Stimulated activated CD4-positive, alpha-beta T cell treated with anti-CD3 and anti-CD28 coated beads, TNF-alpha, amount 100 ng/mL, for 24 hours (primary cell): ENCODE measurements at places on chromosomes 4 and X.
A peak's percentile ranks its signal among the peaks of the same experiment; 100 is the strongest.

DNA sequence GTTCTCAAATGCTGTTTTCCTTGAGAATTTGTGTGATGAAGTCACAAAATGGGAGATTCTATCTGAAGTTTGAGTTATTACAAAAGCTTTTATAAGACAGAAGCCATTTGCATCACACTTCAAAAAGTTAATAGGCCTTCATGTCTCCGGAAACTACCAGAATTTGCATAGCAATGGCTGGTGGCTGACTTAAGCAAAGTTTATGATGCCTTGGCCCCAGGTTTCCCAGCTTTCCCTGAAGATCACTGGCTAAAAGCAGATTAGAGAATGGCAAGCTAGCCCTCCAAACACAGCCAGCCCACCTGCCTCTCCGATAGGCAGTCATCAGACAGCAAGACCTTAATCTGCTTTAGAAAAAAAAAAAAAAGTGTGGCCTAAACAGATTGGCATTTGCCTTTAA is 197.8 kb downstream of the HS3ST1 start:
- no peak for DNase-seq

- DNase-seq: no peak
Observed at GRCh38 chrX:151515237-151515636, 48.2 kb upstream of the PASD1 start.

- no peak for DNase-seq
Observed at GRCh38 chr4:180407275-180407885, 1835.8 kb upstream of the TENM3 start.

GRCh38 chrX:49041744-49042580 is 1.2 kb downstream of the TFE3 start:
- DNase-seq: no peak

GRCh38 chrX:82412858-82413257 is 1095.2 kb upstream of the POU3F4 start:
- no peak for DNase-seq

DNA sequence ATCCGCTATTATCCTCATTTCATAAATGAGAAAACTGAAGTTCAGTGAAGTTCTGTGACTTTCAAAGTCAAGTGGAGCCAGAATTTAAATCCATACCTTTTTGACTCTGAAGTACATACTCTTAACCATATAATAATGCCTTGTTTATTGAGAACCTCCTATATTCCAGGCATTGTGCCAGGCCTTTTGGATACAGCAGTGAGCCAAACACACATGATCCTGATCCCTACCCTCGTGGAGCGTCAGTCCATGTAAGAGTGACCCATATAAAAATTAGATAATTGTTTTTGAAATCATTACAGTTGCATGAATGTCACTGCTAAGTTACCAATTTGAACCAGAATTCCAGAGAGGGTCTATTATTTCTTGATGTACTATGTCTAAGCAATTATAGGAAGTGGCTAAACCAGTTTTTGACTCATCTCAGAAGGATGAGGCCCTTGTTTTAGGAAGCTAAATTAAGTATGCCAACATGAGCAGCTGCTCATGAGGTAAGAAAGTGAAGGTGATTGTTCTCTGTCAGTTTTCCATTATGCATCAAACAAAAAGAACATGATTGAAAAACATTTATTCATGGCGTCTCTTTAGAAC is 289.5 kb downstream of the GLUD2 start:
- DNase-seq: no peak

DNA sequence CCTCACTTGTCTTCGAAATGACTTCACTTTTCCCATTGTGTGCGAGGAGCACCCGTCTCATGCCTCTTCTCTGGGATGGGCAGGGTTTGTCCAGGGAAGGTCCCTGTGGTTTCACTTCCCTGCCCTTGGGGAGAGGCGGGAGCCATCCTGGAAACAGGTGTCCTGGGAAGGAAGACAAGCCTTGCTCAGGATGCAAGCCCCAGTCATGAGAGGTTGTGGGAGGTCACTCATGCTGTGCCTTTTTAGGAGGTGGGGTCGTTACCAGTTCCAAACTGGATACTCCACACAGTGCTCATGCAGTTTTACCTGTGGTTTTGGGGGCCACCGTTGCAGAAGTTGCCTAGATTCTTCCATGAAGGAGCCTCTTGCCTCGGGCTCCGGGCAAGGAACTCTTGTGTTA is 3.8 kb downstream of the RGS12 start:
- no peak for DNase-seq

DNA sequence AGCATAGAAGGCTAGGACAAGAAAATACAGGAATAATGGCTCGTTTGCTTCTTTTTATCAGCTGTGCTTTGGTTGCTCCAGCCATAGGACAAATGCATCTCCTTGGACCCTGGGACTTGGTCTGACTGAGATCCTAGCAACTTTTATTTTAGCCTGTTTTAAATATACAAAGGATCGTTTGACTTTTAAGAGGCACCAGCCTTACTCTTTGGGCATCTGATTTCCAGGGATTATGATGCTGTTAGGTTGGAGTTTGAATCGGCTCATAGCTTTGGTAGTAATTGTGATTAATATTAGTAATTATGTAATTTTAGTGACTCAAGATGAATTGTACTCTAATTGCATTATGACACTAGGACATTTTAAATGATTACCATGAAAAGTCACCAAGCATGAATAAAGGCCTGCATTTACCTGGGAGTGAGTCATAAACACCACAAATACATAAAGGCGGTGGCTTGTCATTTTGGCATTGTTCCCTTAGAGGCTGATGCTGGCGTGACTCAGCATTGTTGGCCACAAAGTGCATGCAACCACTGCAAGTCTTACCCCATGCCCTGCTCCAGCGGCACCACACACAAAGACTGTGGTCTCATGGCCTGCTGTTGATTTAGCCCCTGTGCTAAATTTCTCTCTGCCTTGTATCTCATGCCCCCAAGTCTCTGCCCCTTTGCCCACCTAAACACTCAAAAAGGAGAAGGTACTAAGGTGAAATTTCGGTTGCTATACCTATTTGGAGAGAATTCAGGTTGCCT is 12.4 kb downstream of the GPAT3 start:
- DNase-seq: peak; percentile 53

- no peak for DNase-seq
Observed at GRCh38 chrX:15356444-15356843, 21.1 kb upstream of the PIGA start.

- DNase-seq: no peak
Observed at GRCh38 chr4:71266090-71266794, 72.6 kb upstream of the SLC4A4 start.

- DNase-seq: no peak
Observed at GRCh38 chrX:97398030-97398551, 514.4 kb downstream of the RPA4 start.

- DNase-seq: no peak
Observed at GRCh38 chr4:169228076-169228475, 42.7 kb downstream of the SH3RF1 start.

- no peak for DNase-seq
Observed at GRCh38 chrX:139762400-139763183, 54.6 kb upstream of the MCF2 start.

DNA sequence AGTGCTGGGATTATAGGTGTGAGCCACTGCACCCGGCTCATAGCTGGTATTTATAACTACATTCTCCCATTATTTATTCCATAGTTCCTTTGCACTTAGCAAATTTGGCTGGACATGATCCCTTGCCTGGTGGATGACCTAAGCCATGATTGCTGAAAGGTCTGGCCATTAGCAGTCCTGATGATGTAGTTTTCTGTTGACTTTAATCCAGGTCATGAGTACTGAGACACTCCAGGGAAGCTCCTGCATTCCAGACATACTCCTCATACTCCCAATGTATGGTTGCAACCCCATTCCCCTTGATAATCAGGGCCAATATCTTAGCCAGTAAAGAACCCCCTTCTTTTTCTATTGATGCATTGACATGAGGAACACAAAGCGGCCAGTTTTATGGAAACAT is 24.4 kb upstream of the MGST2 start:
- no peak for DNase-seq

GRCh38 chr4:156695163-156695562 is 276.4 kb downstream of the PDGFC start:
- no peak for DNase-seq

GRCh38 chr4:77193046-77193445 is 36.0 kb downstream of the CCNG2 start:
- DNase-seq: no peak

DNA sequence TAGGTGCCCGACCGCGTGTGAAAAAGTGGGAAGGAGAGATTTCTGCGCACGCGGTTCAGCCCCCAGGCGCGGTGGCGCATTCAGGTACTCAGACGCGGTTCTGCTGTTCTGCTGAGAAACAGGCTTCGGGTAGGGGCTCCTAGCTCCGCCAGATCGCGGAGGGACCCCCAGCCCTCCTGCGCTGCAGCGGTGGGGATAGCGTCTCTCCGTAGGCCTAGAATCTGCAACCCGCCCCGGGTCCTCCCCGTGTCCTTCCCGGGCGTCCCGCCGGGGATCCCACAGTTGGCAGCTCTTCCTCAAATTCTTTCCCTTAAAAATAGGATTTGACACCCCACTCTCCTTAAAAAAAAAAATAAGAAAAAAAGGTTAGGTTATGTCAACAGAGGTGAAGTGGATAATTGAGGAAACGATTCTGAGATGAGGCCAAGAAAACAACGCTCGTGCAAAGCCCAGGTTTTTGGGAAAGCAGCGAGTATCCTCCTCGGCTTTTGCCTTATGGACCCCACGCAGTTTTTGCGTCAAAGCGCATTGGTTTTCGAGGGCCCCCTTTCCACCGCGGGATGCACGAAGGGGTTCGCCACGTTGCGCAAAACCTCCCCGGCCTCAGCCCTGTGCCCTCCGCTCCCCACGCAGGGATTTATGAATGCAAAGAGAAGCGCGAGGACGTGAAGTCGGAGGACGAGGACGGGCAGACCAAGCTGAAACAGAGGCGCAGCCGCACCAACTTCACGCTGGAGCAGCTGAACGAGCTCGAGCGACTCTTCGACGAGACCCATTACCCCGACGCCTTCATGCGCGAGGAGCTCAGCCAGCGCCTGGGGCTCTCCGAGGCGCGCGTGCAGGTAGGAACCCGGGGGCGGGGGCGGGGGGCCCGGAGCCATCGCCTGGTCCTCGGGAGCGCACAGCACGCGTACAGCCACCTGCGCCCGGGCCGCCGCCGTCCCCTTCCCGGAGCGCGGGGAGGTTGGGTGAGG is 3.7 kb downstream of the SHOX start:
- DNase-seq: no peak

- DNase-seq: peak; percentile 4
Observed at GRCh38 chrX:72131317-72132294, at the start of gene RTL5. Gene RTL5, minus strand, starts transcription at chrX:72131915.

DNA sequence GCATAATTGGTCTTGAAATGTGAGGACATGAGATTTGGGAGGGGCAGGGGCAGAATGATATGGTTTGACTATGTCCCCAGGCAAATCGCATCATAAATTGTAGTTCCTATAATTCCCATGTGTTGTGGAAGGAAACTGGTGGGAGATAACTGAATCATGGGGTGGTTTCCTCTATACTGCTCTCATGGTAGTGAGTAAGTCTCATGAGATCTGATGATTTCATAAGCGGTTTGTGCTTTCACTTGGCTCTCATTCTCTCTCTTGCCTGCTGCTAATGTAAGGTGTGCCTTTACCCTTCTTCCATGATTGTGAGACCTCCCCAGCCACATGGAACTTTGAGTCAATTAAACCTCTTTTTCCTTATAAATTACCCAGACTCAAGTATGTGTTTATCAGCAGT is 2595.9 kb downstream of the PCDH7 start:
- DNase-seq: no peak

DNA sequence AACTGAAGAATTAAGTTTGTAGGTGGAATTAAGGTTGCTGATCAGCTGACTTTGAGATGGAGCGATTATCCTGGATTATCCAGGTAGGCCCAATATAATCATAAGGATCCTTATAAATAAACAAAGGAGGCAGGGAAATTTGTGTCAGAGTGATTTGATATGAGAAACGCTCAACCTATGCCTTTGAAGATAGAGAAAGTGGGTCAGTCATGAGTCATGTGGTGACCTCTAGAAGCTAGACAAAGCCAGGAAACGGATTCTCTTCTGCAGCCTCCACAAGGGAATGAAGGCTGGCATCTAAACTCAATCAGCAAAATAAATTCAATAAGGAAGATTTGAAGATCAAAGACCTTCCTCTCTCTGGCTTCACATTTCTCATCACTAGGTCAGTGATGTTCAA is 41.5 kb upstream of the SMIM10 start:
- no peak for DNase-seq

GRCh38 chr4:102807345-102807744 is 20.0 kb downstream of the UBE2D3 start:
- DNase-seq: no peak

- DNase-seq: no peak
Observed at GRCh38 chr4:143514497-143514896, 995 bp downstream of the SMARCA5 start.

- no peak for DNase-seq
Observed at GRCh38 chr4:102787096-102787881, 26.5 kb upstream of the MANBA start.

DNA sequence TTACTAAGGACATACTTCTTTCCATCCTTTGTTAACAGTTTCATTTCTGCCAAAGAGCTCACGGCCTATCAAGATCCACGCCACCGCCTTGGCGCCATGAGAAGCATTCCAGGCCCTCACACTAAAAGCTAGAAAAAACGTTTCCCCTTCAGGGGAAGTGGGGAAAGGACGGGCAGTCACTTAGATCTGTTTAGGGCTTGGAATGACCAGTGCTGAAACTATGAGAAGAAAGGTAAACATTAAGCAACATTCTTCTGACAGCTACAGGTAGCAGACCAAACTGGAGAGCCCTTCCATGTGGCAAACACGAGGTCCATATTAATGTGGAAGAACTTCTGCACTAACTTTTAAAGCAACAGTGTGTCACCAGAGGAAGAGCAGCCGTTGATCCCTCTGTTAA is 146.7 kb downstream of the SH3KBP1 start:
- DNase-seq: no peak

GRCh38 chr4:15037923-15038541 is 35.8 kb downstream of the CPEB2 start:
- DNase-seq: no peak

DNA sequence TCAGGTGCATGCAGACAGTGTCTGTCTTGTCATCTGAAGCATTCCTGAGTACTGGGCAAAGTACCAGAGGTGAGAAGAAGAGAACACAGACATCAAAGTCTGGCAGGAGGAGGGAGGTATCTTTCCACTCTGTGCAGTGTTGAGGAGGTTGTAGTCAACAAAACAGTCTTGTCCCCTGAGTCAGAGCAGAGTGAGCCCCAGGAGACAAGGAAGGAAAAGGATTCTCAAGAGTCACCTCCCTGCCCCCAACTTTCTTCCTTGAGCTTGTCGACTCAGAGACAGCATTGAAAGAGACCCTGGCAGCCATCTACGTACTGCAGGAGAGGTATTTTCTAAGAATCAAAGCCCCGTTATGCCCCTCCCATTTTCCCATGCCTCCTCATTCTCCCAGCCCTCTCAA is 4.4 kb upstream of the SRPX start:
- no peak for DNase-seq

GRCh38 chrX:23434356-23434884 is 99.8 kb downstream of the PTCHD1 start:
- no peak for DNase-seq

- DNase-seq: no peak
Observed at GRCh38 chr4:185573651-185574199, 38.4 kb upstream of the PDLIM3 start.

- no peak for DNase-seq
Observed at GRCh38 chr4:96154676-96155075, 314.8 kb downstream of the PDHA2 start.

DNA sequence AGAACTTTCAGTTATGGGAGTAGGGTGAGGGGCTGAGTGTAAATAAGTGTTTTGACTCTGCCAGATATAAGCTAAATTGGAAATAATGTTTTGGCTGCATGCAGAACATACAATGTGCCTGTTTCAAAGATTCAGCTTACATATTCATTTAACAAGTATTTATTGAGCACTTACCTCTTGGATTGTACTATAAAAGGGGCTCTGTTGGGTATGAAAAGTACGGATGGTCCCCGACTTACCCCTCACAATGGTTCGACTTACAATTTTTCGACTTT is 799 bp upstream of the AIFM1 start:
- DNase-seq: no peak
